ENCODE measurements at places on chromosomes 4 and X. TPM values are rescaled to one million over a fixed set of nuclear protein-coding genes. Genes with fewer than 3 reads are reported as not detected.

UGT2B17 gene
- total RNA-seq = not detected

AFM gene
- not detected for total RNA-seq

SPIN2A gene
- total RNA-seq = 2.2 TPM

SPACA5 gene
- total RNA-seq = not detected

PNCK gene
- total RNA-seq = not detected

HERC5 gene
- total RNA-seq = 1.4 TPM

GSX2 gene
- total RNA-seq = not detected

HAND2 gene
- total RNA-seq = 15.4 TPM

AFP gene
- not detected for total RNA-seq

SLC49A3 gene
- total RNA-seq = 15.1 TPM

CLDN2 gene
- total RNA-seq = not detected

IGSF1 gene
- total RNA-seq = under 0.01 TPM

SHOX gene
- total RNA-seq = not detected

CAPN6 gene
- total RNA-seq = not detected

GABRB1 gene
- total RNA-seq = not detected

ALPK1 gene
- total RNA-seq = 16.5 TPM

DCHS2 gene
- not detected for total RNA-seq

DIPK2B gene
- not detected for total RNA-seq

INTU gene
- 3.3 TPM for total RNA-seq
